Activated CD8-positive, alpha-beta memory T cell treated with anti-CD3 and anti-CD28 coated beads, Interleukin-2, amount 50 U/mL, for 48 hours (primary cell): ENCODE measurements at places on chromosomes 7 and 10.

- no peak for DNase-seq
These were observed 49.0 kb downstream of the SKAP2 start for GRCh38 chr7:26815426-26815825.

DNA sequence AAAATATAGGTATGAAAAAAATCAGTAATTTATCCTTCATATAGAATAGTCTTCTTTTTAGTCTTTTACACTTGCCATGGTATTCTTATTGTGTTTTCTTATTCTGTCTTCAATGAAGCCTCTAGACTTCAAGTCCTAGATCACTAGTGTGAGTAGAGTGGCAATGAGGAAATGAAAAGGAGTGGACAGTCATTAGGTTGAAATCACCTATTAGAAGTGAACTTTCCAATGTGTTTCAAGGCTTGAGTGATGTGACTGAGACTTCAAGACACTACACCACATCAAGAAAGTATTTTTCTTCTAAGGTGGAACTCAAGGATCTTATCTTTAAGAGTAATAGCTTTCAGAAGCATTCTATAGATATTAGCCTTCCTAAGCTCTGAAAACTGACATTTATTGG, 357.8 kb upstream of the MBL2 start:
- no peak for DNase-seq

DNA sequence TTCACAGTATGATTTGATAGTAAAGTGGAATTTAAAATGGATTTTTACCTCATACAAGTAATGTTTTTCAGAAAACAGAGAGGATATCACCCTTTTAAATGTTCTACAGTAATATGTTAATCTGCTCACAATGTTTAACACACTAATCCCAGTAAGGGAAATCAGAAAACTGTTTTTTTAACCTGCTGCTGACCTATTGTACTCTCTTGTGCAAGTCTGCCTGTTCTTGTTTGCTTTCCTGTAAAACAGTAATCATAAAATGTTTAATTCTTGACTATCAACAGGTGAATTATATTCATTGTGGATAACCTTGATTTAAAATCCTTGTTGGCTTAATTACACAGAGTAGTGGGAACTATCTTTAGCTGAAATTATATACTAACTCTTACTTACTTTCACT, 126.4 kb downstream of the GNAT3 start:
- DNase-seq, result no peak

DNA sequence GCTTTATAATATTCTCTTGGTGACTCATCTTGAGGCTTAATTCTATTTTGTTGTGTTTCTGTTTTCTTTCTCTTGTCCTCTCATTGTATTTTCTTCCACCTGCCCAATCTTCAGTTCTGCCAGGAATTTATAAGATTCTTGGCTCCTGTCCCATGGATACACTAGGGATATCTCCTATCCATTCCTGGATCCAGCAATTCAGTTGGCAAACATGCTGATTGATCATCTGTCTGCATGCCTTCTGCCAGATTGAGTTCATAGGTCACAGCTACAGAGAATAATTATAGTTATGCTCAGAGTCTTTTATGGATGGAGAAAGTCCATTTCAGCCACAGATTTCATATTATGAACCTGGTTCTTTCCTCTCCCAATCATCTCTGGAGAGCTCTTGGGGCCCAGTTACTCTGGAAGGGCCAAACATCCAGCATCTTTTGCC, 140.4 kb upstream of the MAGI2 start:
- DNase-seq, result no peak

DNA sequence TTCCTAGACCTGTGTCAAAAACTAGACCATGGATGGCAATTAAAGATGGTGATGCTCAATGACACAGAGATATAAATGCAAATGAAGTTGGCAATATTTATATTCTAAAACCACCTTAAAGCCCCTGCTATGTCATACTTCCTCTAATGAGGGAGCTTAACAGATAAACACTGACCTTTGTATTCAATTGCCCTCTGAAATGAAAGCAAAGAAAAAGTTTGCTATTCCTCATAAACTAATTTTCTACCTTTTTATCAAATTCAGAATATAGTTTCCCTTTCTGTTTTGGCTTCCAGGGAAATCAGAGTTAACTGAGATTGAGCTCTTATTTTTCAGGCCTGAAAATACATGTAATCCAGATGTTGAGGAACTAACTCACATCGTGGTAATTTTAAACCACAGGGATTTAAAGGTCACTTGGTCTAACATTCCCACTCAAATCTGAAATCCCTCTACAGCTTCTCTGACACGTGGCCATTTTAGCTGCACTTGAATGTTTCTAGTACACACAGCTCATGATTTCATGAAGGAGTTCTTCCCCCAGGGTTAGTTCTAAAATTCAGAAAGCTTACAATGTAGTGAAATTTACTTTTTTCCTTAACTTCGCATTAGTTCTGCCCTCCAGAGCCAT, 37.9 kb upstream of the ABCB5 start:
- DNase-seq, result no peak
